ENCODE measurements at places on chromosomes 2 and 18.

DNA sequence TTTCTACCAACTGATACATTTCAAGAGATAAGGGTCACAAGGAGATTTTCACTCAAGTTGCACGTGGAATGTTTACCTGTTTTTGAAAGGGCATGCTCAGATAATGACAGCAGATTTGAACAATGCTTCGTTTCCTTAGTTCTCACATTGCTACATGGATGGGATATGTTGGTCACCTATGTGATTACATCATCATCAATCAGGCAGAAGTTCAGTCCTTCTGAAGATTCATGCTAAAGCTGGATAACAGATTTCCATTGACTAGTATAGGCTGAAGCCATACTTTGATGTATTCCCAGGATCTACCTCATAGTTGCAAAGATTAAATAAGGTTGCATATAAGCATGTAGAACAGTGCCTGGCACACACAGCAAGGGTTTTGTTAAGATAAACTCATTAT lies 19.7 kb downstream of the TCF7L1 start:
- no peak for DNase-seq

DNA sequence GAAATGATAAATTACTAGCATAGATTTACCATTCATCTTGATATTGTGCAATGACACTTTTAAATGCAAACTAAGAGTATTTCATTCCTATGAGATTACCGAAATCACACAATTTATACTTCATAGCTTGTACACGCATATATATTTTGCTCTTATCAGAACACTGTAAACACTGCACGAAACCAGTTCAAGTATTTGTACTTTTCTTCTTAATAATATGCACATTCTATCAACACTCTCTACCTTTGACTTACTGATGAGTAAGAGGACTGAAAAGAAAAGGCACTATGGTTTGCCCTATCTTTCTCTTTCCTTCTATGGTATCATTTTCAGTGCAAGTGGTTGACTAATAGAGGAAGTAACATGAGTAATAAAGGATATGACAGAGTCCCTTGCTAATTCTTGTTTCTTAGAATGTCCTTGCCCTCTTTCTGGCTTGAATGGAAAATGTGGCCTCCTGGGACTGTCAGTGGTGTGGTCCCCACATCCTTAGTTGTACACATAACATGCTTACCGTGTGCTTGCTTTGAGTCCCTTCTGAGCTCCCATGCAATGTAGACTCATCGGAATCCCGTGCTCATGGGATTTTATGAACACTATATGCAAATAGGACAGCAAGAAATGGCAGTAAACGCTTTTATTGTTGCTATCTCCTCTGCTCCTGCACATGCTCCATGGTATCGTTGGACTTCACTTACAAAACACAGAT lies 363.5 kb upstream of the TNP1 start:
- DNase-seq: no peak

DNA sequence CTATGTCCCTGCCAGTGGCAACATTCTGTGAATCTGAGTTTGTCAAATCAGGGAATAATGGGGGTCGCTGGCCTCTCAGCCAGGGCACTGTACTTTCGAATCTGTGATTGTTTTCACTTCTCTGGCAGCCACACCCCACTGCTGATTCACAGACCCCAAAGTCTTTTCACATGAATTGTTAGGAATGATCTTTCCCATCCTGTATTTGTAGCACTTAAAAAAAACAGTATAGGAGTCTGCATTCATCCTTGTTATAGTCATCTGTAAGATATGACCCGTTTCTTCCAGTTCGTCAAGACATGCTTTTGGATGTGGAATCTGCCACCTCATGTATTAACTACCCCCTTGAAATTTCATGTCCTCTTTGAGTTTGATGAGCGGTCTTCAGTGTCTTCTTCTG lies 928 bp downstream of the NAGK start:
- no peak for DNase-seq

DNA sequence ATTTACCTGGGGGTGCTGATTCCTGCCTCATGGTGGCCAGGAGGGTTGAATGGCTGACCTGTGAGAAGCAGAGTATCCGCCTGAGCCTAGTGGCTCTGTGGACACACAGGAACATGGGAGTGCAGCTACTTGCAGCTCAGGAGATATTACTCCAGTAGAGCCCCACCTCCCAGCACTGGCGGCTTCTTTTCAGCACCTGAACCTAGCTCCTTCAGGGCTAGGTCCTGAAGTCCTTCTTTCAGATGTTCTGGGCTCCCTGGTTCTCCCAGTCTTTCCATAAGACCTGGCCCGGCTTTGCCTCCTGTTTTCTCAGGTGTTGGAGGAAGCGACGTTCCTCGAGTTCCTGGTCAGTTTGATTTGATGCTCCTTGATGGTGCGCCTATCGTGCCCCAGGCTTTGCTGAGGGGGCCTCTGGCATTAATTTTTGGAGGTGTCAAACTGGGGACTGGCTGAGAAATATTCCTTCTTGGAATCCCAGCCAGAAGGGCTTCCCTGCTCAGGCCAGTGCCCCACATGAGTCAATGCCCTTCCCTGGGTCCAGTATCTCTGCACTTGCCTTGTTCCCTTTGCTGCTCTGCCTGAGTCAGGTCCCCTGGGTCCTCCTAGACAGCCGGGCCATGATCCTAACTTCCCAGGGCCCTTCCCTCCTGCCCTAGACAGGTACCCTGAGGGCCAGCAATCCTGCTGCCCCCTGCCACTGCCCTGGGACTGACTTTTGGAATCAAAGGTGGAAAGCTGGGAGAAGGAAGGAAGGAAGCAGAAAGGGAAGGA lies 110.7 kb upstream of the HAAO start:
- no peak for DNase-seq

GRCh38 chr18:54222922-54223567 lies 1.4 kb downstream of the MBD2 start:
- no peak for DNase-seq

- DNase-seq: no peak
Measured at GRCh38 chr18:35804377-35804776, 168.1 kb upstream of the RMP24 start.

DNA sequence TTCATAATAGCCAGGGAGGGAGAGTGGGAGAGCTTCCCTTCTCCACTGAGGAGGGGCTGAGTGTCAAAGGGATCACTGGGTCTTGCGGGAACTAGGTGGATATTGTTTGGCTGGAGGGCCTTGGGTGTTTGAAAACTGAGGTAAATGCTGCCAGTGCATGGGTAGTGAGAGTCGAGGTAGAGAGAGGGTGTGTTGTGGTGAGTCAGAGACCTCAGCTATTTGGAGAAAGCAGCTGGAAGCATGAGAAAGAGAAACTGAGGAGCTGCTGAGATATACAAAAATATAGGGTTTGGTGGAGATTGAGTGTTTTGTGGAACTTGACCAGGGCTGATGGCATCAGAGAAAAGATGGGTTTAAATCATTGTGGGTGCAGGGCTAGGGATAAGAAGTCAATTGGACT lies 127.0 kb upstream of the CCDC195 start:
- DNase-seq: no peak

- no peak for DNase-seq
Measured at GRCh38 chr2:97844311-97844859, 131.0 kb downstream of the ZAP70 start.

DNA sequence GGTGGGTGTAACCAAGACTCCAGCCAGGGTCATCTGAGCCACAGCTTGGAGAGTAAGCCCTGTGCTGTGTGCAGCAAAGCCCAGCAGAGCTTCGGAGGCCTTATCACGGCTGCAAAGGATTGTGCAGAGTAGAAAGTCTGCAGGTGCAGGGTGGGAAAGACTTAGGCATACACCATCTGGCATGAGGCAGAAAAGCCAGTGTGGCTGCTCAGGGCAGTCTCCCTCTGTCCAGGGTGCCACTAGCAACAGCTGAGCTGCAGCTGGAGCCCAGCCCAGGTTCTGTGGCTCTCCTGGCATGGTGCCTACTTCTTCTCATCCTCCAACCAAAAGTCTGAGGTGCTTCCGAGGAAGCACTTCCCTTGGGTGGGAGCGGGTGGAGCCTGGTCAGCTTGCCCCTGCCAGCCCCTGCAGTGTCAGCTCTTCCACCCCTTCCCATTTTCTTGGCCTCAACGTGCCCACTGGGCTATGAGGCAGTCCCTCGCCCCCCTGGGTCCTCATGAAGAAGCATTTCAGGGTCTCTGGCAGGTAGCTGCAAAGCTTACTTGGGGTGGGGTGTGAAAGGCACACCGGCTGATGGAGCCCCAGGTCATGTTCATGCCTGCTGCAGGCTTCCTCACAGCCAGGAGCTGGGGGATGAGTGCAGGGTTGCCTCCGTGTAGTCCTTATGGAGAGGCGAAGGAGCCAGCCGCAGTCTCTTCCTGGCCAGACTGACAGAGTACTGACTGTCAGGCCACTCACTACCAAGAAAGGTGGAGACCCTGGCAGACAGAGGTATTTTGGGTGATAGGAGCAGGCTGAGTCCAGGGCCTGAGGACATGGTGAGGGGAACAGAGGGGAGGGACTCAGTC lies 4.8 kb downstream of the AMER3 start:
- DNase-seq: no peak

DNA sequence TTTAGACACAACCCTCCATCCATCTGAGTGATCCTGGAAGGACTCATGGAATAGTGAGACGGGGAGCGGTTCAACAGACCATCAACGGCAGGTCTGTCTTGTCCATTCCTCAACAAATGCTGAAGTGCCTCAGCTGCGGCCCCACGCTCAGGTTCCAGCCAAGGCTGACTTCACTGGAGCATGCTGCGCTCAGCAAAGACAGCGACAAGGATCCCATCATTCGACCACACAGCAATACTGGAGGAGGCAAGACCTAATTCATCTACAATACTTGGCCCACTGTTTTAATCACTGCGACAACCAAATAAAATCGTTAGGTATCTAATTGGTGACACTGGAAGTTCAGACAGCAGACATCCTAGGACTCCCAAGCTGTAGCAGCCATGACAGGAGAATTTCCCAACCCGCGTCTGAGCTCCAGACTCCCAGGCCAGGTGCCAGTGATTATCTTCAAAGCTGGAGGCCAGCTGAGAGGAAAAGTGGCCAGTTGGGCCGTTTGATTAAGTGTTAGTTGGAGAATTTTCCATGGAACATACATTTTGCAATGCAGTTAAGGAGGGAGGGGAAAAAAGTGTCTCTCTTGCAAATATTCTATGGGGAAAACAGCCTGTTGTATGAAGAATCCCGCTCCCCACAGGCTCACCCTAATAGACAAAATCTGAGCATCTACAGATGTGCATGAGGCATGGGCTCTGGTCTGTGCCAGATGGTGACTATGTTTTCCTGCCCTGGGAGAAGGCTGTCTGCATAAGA lies 92.5 kb upstream of the SLC35G4 start:
- no peak for DNase-seq

All from stimulated activated CD8-positive, alpha-beta memory T cell treated with anti-CD3 and anti-CD28 coated beads, Interleukin-7, amount 100 ng/mL, for 1 hour (primary cell).